ENCODE measurements at places on chromosomes 4 and X.

GRCh38 chrX:38060331-38060878 is 54.1 kb downstream of the SYTL5 start:
- no peak for DNase-seq

DNA sequence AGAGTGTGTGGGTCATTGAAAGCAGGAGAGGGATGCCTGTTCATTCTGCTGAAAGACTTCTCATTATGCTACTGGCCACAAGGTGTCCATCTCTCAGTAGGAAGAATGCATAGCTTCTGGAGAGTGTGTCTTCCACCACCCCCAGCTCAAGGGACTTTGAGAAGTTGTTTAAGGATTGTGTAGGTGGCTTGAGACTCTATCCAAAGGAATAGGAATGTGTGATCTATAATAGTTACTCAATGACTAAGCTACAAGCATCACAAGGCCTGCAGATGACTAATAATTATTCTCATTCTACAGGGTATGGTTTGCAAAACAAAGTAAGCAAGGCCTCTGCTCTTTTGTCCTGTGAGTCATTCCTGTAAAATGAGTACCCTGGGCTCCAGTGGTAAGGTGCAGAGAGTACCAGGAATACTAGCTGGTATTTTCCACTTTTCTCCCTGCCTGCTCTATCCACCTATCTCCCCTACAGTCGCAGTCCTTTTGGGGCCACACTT is 279.8 kb upstream of the BOD1L1 start:
- DNase-seq = no peak

DNA sequence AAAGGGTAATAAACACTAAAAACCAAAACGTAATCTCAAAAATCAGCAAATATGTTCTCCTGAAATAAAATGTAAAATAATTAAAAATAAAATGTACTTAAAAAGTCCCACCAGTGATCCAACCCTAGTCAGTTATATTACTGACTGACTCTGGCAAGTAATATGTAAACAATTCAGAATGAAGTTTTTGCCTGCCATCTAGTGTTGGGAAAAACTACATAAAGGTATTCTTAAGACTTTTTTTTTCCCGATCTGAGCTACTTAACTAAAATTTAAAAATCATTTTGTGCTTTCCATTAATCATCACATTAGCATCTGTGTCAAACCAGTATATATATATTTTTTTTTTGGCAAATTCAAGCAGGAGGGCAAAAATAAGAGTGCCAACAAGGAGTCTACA is 24.0 kb downstream of the RCHY1 start:
- no peak for DNase-seq

DNA sequence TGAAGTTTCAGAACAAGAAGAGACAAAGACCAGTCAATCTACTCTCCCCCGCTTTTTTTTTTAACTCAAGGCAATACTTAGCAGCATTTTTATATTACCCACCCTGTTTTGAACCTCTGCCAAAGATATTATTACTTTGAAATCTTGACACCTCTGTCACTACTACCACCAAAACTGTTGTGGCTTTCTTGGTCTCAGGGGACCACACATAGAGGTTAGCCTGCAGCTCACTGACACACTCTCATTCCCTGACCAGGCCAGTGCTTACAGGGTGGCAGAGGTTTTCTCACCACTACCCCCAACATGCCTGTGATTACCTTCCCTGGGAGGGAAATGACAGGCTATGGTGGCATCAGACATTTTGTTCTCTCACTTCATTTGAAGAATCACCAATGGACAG is 137.4 kb upstream of the STIM2 start:
- no peak for DNase-seq

GRCh38 chrX:121165930-121166359 is 118.5 kb downstream of the GLUD2 start:
- DNase-seq = no peak

DNA sequence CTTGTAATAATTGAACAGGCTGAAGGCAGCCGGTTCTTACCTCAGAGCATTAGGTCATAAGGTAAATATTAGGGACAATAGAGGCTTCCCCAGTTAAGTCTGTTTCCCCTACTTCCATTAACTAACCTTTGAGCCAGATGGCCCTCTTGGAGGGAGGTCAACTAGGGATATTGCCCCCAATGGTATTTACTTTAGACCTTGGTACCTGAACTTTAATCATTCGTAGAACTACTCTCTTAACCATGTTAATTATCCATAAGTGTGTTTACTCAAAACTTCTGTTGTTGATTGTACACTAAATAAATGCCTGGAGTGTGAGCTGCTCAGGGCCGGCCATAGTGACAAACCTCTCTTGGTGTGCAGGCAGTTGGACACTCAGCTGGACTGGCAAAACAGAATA is 1843.5 kb upstream of the AGA start:
- DNase-seq = no peak

GRCh38 chr4:189202182-189202868 is 738.3 kb upstream of the FRG1 start:
- peak; percentile 7 for DNase-seq

GRCh38 chrX:39318506-39319343 is 517.5 kb downstream of the MID1IP1 start:
- DNase-seq = no peak

- DNase-seq = no peak
Observed at GRCh38 chr4:1939664-1940509, 68.7 kb downstream of the NSD2 start.

- no peak for DNase-seq
Observed at GRCh38 chr4:53595204-53595603, 3.9 kb upstream of the LNX1 start.

DNA sequence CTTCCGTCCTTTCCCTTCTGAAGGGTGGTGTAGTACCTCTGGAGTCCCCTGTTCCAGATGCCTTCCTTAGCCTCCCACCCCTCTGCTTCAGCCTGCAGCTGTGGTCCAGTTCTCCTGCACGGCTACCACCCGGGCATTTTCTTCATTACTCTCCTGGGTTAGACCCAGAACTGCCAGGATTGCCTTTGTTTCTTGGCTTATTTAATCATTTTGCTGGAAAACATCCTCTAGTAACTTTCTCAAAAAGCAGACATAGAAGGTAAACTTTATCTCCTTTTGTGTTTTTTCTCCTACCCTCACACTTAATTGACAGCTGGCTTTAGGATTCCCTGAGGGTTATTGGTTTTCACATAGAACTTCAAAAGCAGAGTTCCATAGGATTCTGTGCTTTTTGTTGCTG is 20.2 kb downstream of the ANAPC4 start:
- no peak for DNase-seq

DNA sequence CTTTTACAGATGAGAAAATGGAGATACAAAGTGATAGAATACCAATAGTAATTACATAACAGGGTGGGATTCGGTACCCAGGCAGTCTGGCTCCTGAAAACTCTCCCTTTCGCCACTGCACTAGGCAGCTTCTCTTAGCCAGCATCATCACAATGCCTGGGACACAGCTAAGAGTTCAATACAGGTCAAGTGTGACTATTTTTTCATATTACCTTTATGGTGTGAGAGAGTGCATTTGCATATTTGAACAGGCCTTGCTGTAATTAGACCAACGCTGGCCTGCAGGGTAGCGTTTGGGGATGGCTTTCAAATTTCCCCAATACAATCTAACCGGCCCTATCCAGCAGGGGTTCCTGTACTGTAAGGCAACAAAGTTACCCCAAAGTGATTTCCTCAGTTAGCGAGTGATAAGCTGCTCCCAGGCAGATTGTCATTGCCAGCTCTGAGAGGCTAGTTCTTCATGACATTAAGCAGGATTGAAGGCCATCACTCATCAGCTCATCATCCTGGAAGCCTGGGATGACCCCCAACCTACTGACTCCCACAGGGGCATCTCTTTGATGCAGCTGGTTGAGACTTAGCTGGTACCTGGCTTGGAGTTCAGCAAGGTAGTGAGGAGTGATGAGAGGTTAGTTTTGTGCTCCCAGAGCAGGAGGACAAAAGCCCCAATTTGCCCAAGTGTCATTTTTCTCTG is 836.8 kb upstream of the LCORL start:
- DNase-seq = no peak

DNA sequence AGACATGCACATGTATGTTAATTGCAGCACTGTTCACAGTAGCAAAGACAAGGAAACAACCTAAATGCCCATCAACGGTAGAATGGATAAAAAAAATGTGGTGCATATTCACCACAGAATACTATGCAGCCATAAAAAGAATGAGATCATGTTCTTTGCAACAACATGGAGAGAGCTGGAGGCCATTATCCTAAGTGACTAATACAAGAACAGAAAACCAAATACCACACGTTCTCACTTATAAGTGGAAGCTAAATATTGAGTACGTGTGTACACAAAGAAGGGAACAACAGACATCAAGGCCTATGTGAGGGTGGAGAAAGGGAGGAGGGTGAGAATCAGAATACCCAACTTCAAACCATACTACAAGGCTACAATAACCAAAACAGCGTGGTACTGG is 17.4 kb upstream of the LNX1 start:
- no peak for DNase-seq

DNA sequence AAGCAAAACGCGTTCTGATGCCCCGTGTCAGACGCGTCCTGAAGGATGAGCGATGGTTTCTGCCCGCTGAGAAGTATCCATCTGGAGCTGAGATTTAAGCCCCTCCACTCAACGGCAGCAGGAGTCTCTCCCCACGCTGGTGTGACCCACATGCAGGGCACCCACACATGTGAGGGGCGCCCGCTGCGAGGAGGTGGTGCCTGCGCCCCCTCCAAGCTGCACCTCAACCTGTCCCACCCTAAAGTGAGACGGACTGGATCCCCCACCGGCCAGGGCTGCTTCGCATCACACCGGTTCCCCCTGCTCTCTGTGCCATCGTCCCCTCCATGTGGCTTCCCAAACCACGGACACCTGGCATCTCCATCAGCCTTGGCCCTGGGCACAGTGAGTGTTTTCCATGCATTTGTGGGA is 4.5 kb upstream of the PDE6B start:
- no peak for DNase-seq

DNA sequence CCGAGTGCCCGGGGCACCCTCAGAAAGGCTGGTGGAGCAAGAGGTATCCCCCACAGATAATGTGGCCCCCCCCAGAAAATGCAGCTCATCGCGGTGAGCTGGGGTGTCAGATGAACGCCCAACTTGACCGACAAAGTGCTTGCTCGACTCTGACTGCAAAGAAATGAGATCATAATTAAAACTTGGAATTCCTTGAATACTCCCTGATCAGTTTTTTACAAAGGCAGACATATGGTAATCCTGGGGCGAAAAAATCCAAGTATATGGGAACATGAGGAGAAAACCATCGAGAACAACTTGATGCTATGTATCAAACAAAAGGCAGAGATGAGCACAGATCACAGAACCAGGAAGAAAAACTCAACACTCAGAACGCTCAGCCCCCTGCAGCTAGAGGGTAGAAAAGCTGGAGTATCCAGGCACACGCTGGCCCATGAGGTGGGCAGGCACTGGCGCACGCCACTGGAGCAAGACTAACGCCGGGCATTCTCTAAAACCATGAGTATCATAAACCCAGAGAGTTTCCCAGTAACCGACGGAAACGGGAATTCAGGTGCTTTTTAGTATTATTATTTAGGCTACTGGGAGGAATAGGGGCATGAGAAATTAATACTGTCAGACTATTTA is 127.3 kb downstream of the AFAP1 start:
- DNase-seq = no peak

DNA sequence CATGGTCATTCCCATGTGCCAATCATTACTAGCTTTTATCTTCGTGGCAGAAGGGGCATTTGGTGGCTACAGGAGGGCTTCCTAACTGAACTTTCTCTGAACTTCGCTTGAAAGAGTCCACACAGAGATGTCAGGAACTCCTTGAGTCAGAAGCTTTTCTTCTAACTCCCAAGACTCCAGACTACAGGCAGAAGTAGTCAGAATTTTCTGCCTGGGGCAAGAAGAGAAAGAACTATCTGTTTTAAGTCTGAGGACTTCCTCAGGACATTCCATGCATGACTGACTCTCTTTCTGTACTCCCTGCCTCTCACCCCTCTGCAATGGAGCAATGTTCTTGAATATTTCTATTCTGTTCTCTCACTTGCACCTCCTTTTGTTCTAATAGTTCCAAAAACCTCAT is 170.5 kb upstream of the TBC1D9 start:
- no peak for DNase-seq

- no peak for DNase-seq
Observed at GRCh38 chr4:115293093-115293462, 179.7 kb upstream of the NDST4 start.

DNA sequence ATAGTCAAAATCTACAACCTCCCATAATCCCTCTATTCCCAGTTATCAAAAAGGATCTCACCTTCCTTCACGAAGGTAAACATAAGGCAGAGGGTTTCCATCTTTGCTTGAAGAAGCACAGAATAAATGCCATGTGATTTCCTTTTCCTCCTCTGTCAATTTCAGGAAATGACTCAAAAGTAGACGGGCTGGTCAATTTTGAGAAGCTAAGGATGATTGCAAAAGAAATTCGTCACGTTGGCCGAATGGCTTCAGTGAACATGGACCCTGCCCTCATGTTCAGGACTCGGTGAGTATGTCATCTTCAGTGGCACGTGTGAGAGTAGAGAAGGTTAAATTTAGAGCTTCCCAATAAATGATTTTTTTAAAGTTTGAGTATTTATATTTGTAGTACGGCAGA is 240.2 kb downstream of the RAPGEF2 start:
- no peak for DNase-seq

- no peak for DNase-seq
Observed at GRCh38 chr4:14837860-14838259, 164.4 kb upstream of the CPEB2 start.

DNA sequence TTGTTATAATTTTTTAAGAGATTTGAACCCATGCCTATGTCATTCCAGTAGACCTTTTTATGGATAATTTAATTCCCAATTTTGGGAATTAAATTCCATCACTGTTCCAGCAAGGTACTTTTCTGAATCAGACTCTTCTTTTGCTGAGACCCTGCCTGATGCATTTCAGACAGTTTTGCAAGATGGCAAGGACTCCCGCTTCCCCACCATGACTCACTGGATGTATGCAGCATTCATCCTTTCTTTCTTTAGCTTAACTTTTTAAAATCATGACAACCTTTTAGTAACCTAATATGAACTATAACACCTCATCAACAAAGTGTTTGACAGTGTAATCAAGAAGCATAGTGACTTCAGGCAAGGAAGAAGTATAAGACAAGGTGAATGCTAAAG is 178.1 kb upstream of the LEF1 start:
- DNase-seq = no peak

DNA sequence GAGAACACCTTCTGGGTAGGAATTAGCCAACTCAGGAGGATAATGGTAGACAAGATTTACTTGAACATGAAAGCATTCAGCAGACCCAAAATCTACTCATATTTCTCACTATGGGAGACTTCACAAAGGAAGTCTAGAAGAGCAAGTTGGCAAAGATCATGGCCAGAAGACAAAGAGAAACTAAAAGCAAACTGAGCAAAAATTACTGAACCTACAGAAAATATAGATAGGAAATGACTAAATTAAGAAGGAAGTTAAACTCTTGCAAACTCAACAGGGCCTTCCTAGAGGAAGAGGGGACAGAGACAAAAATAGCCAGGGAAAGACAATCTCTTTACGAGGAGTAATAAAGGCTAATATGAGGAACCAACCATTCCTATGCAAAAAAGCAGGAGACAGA is 18.7 kb downstream of the CORIN start:
- no peak for DNase-seq

All from NCI-H1417 treated with DMSO at 0.1 percent for 48 hours (cell line).